ENCODE measurements at places on chromosomes 11 and 22.
A peak's percentile ranks its signal among the peaks of the same experiment; 100 is the strongest.

DNA sequence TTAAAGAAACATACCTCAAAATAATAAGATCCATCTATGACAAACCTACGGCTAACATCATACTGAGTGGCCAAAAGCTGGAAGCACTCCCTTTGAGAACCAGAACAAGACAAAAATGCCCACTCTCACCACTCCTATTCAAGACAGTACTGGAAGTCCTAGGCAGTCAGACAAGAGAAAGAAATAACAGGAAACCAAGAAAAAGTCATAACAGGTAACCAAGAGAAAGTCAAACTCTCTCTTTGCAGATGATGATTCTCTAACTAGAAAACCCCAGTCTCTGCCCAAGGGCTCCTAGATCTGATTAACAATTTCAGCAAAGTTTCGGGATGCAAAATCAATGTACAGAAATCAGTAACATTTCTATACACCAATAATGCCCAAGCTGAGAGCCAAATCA lies 35.6 kb downstream of the TMEM123 start:
- no peak for DNase-seq

DNA sequence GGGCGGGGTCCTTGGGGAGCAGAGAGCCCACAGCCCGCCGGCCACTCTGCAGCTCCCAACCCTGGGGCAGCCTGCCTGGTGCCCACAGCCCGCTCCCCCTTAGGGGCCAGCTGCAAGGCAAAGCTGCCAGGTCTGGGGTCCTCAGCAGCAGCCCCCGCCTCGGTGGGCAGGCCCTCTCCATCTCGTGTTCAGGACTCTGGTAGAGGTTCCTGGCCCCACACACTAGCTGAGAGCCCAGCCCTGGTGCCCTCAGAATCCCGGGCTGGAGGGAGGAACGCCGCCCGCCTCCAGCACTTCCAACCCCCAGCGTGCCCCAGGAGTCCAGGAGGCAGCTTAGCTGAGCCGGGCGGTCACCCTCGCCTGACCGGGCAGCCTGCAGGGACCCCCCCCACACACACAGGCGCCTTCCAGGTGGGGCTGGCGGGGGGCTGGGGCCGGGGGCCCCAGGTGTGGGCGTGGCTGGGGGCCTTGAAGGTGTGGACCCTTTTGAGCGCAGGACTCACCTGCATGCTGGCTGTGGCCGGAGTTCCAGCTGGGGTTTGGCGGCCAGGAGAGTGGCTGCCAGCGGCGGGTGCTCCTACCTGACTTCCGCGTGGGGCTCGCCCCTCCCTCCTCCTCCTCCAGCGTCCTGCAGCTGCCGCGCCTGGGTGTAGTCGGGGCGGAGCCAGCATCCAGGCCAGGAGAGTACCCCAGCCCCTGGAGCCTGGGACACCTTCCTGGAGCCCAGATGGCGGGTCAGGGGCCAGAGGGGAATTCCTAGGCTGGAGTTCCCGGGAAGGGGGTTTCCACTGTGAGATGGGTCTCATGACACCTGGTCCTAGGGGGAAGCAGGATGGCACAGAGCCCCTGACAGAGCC lies at the start of gene ANO9:
ANO9 (minus strand) TSS at position 594 of the 857 bp plus-strand sequence; CDS start at position 509, 85 bp downstream.
- peak; percentile 54 for DNase-seq

GRCh38 chr22:25494774-25495173 lies 69.7 kb upstream of the GRK3 start:
- DNase-seq, result peak; percentile 17

GRCh38 chr22:49112176-49112575 lies 715.5 kb downstream of the BRD1 start:
- DNase-seq, result no peak

DNA sequence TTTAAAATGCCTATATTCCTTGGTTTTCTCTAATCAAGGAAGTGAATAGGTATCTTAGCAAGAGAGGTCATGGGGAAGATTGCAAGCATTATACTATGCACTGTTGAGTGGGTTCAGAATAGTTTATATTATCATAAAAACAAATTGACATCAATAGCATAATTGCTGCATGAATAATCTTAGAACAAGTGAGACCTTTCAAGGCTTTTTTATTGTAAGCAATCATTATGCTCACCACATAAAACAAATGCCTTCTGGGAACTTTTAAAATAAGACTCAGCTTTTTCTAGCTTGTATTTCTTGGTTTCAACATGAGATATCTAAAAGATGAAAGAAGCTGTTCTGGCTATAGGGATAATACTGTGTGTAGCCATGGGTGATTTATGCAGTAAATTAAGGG lies 135.6 kb upstream of the ZC3H12C start:
- no peak for DNase-seq

DNA sequence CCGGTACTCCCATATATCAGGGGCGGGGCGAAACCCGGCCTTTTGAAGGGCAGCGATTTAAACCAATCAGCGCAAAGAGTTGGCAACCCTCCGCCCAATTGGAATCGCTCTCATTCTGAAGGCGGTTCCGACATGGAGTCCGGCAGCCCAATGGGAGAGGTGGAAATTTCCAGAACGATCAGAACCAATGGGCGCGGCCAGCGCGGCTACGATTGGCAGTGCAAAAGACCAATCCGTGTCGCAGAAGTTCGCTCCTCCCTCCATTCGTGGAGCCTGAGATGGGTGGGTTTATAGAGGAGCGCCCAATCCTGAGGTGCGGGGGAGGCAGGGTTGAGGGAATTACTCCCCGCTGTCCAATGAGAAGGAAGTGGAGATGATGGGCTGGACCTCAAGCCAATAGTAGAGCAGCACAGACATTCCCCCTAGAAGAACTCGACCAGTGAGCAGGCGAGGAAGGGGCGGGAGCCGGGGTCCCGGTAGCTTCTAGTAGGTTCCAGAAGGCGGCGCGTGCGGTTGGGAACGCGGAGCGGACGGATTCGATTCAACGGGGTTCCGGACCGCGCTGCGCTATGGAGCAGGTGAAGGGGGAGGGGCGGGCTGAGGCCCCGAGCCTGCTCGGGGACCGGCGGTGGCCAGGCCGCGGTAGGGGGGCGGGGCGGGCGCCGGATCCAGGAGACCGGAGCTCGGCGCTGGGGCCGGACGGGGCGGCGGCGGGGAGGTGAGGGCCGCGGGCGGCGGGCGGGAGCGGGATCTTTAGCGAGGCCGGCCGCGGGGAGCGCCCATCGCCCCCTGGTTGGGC lies at the start of gene STIP1:
STIP1 (plus strand) TSS at position 479 of the 799 bp plus-strand sequence; CDS start at position 570, 91 bp downstream.
- DNase-seq, result peak; percentile 100

GRCh38 chr11:134257101-134257500 lies 3.7 kb downstream of the ACAD8 start:
- no peak for DNase-seq

GRCh38 chr11:34067383-34068065 lies 16.0 kb downstream of the CAPRIN1 start:
- DNase-seq, result no peak

- DNase-seq, result no peak
These were observed 17.1 kb upstream of the ADORA2A start for GRCh38 chr22:24410110-24410856.

DNA sequence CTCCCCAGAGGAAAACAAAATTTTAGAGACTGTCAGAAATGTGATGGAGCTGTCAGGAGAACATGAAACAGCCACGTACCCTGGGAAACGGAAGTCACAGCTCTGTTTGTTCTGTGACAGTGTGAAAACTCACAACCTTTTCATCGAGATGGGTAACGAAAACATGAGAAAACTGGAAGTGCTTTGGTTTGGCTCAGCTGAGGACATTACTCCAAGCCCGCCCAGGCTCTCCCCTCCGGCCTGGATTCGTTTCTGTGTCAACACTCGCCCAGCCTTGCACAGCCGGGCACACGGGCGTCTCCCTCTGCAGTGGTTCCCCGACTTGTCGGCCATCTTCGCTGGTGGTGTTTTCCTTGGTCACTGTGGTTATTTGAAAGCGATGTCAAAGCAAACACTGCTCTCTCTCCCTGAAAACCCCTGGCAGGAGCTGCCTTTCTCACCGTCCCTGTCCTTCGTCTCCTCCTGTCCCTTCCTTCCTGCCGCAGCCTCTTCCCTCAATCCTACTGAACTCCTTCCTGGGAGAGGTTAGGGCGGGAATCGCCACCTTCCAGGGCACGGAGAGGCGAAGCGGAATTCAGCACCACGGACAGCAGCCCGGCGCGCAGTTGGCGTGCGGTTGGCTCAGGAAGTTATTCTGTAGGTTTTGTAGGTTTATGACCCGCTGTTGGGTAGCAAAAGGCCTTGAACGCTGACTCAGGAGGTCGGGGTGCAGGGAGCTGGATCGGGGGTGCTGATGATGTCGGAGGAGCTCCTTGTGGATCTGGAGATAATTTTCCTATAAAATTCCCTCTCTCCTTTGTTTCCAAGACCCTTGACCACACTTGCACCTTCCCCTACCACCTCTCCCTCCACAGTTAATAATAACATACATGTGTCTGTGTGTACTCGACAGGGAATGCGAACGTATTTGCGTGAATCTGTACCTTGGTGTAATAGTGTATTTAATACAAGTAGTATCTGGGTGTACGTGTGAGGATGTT lies 13.1 kb upstream of the RPS19BP1 start:
- peak; percentile 78 for DNase-seq

- DNase-seq, result no peak
These were observed 3.5 kb upstream of the YPEL4 start for GRCh38 chr11:57653163-57653562.

DNA sequence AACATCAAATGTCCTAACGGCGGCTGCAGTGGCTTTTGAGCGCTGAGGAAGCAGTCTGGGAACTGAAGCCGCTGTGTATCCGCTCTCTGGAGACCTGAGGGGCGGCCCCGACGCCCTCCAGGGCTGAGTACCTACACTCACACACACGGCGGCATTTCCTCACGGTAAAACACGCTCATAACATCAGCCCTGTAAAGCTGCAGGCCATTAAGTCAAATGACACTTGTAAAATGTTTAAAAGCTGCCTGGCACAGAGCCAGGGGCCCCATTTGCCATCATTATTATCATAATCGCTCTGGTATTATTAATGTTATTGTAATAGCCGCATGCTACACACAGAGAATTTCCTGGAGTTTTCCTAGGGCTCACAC lies 5.1 kb downstream of the CARS1 start:
- peak; percentile 9 for DNase-seq

DNA sequence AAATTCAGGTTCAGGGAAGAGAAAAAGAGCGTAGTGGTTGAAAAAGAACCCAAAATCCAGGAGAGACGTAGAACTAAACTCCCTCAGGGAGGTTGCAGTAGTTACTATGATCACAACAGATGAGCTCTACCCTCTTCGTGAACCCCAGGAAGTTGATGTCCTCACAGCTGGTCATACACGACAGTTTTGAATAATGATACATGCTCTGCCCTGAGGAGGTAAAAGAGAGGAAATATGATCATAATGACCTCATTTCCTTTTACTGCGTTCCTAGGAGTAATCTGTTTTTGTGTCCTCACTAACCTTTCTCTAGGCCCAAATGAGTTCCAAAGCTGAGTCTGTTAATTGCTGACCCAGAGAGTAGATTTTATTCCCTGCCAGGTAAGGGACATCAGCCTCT lies 1.3 kb downstream of the PATE2 start:
- no peak for DNase-seq

DNA sequence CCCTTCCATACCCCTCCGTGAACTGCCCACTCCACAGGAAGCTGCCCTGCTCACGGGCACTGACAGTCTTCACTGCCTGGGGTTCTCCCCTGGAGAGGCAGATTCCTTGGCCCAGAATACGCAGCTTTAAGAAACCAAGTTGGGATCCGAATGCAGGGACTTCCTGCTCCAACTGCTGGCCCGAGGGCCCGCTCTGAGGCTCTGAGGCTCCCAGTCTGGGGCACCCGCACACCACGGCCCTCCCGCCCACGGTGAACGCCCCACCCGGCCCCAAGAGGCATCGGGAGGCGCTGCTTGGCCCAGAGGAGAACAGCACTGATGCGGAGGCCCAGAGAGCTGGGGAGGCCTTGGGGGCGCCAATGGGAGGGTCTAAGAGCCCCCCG lies 42.3 kb downstream of the IGF2 start:
- DNase-seq, result no peak

GRCh38 chr22:34096770-34097169 lies 176.5 kb upstream of the LARGE1 start:
- DNase-seq, result no peak

DNA sequence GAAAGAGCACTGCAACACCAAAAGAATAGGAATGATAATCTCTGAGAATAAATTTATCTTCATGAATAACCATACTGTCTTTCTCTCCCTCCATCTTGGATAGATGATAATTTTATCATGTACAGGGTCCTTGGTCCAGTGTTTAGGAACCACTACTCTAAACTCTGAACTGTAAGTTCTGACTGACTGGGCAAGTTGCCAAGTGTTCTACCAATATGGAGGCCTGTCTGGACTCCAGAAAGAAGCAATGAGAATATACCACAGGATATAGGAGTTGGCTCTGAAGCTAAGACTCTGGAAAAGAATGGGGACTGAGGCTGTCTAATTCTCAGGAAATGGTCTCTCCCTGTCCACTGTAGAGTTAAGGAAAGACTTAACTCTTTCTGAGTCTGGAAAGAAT lies 1.5 kb downstream of the FHIP1B start:
- DNase-seq, result no peak

DNA sequence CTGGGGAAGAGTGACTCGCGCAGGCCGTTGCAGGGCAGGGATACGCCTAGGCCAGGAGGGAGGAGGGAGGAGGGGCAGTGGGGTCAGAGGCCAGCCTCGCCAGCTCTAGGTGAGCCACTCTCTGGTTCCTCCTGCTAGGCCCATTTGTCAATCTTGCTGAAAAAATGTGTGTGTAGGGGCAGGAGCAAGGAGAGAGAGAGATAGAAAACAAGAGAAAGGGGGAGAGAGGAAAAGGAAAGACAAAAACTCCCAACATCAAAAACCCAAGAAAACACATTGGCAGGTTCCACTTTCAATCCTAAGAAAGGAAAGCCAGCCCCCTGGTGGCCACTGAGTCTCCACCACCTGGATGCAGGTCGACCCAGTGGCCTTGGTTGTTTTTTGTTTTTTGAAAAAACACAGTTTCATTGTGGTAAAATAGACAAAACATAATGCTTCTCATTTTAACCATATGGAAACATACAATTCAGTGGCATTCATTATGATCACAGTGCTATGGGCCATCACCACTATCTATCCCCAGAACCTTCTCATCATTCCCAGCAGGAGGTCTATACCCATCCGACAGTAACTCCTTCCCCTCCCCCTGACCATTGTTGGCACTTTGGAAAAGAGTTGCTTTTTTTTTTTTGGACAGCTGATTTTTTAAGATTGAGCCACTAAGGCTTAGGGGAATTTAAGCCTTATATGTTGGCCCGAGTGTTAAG lies 10.9 kb downstream of the OMP start:
- peak; percentile 29 for DNase-seq

GRCh38 chr11:81072273-81072672 lies 1631.4 kb upstream of the TENM4 start:
- no peak for DNase-seq
